ENCODE measurements at places on chromosomes 3 and 15. TPM values are rescaled to one million over a fixed set of nuclear protein-coding genes. Genes with fewer than 3 reads are reported as not detected.

DNA sequence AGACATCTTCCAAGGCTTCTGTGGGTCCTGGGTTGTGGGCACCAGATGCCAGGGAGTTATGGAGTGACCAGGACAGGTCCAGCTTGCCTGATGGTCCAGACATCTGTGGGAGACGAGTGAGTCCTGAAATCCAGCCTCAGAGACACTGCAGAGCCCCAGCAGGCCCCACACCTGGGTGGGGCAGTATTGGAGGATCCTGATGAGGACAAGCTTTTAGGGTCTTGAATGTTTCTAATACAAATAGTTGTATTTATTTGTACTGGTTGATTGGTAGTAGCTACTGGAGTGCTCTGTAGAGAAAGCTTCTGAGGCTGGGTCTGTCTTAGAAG lies 67.5 kb upstream of the PRR23C start:
- DNase-seq = no peak

Gene TIGIT
- 0.85 TPM for total RNA-seq

Gene SI
- not detected for total RNA-seq

DNA sequence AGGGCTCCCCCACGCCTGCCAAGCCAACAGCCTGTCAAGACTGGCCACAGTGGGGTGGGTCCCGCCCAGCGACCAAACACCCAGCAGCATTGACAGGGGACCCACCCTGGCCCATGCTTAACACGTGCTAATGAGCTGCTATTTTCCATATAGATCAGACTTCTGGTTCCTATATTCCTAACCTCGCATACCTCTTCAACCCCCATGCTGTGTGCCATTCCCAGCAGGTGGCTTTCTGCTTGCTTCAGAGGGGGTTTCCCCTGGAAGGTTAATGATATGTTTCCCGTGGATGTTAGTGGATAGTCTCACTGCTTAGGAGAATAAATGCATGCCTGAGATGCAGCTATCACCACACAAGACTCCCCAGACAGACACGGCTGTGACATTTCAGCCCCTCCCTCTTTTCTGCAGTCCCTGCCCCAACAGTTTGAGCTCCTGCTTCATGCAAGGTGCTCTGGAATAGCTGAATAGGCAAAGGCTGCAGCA lies 37.9 kb upstream of the MGLL start:
- no peak for DNase-seq

Gene TMF1
- 19.0 TPM for total RNA-seq

Gene ZPLD1
- not detected for total RNA-seq

GRCh38 chr15:91787198-91787597 lies 66.3 kb upstream of the SLCO3A1 start:
- no peak for DNase-seq

GRCh38 chr3:110246796-110247376 lies 824.7 kb upstream of the NECTIN3 start:
- DNase-seq = no peak

DNA sequence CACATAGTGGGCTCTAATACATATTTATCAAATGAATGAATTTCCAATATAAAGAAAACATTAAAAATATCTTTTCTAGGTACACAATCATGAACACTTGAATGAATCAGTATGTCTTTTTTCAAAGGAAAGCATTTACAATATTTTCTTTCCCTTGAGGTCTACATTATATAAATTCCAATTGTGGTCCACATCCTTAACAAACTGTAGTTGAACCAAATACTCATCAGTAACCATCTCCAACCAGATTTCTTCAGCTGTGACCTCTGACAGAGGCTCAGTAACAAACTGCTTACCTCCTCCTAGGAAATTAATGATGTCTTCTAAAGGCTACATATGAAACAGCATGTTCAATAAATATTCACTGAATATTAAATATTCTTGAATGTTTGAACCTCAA lies 58.8 kb downstream of the CFAP20DC start:
- no peak for DNase-seq

- DNase-seq = no peak
Observed at GRCh38 chr15:29554531-29554930, 267.7 kb downstream of the TJP1 start.

Gene GAP43
- total RNA-seq = not detected

GRCh38 chr3:425079-425478 lies 228.5 kb downstream of the CHL1 start:
- no peak for DNase-seq

GRCh38 chr3:12948371-12948770 lies 107.0 kb upstream of the RPL32 start:
- DNase-seq = no peak

- no peak for DNase-seq
Observed at GRCh38 chr15:29687204-29687815, 135.0 kb downstream of the TJP1 start.

Gene SAXO2
- 2.3 TPM for total RNA-seq

DNA sequence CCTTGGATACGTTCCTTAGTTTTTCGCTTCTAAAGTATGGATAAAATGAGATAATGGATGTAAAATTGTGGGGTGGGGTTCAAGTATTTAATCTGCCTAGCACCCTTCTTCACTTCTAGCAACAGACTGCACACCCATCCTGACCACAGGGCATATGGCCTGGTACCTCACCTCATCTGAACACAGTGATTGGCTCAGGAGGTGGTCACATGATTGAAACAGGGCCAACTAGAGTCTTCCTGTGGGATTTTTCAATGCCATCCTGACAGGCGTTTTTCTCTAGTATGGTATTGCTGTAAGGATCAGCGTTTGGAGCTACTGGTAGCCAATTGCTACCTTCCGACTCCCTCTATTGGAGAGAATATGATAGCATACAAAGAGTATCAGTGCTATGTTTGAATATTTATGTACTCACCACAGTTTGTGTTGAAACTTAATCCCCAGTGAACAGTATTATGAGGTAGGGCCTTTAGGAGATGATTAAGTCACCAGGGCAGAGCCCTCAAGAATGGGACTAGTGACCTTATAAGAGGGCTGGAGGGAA lies 172.2 kb downstream of the PPM1L start:
- no peak for DNase-seq

- DNase-seq = no peak
Observed at GRCh38 chr15:100123611-100124010, 218.2 kb downstream of the ADAMTS17 start.

Gene PAQR9
- not detected for total RNA-seq

Gene CASR
- 0.13 TPM for total RNA-seq

DNA sequence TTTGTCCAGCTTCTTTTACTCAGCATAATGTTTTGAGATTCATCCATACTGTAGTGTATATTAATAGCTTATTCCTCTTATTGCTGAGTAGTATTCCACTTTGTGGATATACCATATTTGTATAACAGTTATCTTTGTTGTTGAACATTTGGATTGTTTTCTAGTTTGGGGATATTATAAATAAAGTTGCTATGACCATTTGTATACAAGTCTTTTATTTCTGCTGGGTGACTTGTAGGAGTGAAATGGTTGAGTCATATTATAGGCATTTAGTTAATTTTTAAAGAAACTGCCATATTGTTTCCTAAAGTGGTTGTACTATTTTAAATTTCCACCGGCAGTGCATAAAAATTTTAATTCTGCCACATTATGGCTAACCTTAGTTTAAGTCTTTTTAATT lies 53.4 kb downstream of the RPL39L start:
- DNase-seq = no peak

- DNase-seq = no peak
Observed at GRCh38 chr15:92882697-92883162, 17.4 kb upstream of the CHD2 start.

GRCh38 chr15:58492661-58493397 lies 61.0 kb downstream of the LIPC start:
- no peak for DNase-seq

- no peak for DNase-seq
Observed at GRCh38 chr3:142213298-142213697, 12.1 kb downstream of the GK5 start.

Gene TOP2B
- total RNA-seq = 116 TPM

- no peak for DNase-seq
Observed at GRCh38 chr3:170222647-170223541, 670 bp downstream of the PRKCI start.

Gene SEMA6D
- total RNA-seq = not detected

GRCh38 chr3:144462337-144462736 lies 490.7 kb downstream of the DIPK2A start:
- no peak for DNase-seq

DNA sequence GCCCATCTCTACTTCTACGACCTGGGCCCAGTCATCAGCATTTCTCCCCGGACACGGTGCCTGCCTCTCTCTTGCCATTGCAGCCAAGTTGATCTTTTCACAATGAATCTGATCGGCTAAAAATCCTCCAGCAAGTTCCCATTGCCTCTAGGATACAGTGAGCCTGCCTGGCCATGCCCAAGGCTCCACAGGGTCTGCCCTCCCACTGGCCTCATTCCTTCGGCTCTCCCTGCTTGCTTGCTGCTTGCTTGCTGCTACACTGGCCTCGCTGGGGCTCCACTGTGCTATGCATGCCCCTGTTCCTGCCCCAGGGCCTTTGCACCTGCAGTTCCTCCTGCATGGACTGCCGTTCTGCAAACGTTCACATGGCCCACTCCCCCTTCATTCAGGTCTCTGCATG lies 2.0 kb downstream of the ABTB1 start:
- DNase-seq = no peak

GRCh38 chr3:94004301-94004910 lies 24.0 kb downstream of the STX19 start:
- peak; percentile 44 for DNase-seq

DNA sequence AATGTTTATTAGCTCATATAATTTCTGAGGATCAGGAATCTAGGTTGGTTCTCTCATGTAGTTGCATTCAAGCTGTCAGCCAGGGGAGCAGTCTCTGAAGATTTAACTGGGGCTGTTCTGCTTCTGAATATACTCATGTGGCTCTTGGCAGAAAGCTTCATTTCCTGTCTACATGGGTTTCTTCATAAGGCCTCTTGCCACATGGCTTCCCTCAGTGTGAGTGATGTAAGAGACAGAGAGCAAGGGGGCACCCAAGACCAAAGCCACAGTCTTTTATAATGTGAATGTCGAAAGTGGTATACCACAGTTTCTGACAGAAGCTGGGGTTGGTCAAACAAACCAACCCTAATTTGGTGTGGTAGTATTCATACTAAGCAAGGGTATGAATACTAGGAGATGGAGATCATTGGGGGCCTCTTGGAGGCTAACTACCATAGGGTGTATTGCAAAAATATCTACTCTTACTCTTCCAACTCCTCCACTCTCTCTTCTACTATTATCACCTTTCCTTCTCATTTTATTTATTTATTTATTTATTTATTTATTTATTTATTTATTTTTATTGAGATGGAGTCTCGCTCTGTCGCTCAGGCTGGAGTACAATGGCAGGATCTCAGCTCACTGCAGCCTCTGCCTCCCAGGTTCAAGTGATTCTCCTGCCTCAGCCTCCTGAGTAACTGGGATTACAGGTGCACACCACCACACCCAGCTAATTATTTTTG lies 123.8 kb downstream of the B3GALNT1 start:
- DNase-seq = peak; percentile 31

DNA sequence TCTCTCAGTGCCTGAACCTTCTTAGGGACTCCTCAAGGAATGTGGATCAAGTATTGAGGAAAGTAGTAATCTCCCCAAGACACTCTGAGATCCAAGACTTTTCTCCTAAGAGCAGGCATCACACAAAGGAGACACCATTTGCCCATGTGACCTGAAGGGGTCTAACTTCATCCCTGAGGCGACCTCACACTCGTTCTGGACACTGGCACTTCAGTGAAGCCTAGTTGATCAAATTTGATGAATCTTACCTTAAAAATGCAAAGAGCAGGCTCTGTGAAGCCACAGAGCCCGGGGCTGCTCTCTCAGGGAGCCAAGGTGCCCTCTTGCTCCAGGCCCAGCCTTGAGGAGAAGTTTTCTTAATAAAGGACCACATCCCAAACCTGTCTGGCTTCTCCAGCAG lies 64.3 kb downstream of the SCN11A start:
- no peak for DNase-seq

Gene CTXN2
- total RNA-seq = not detected

Gene TGM4
- total RNA-seq = not detected

- DNase-seq = no peak
Observed at GRCh38 chr3:1228289-1228688, 135.5 kb downstream of the CNTN6 start.

DNA sequence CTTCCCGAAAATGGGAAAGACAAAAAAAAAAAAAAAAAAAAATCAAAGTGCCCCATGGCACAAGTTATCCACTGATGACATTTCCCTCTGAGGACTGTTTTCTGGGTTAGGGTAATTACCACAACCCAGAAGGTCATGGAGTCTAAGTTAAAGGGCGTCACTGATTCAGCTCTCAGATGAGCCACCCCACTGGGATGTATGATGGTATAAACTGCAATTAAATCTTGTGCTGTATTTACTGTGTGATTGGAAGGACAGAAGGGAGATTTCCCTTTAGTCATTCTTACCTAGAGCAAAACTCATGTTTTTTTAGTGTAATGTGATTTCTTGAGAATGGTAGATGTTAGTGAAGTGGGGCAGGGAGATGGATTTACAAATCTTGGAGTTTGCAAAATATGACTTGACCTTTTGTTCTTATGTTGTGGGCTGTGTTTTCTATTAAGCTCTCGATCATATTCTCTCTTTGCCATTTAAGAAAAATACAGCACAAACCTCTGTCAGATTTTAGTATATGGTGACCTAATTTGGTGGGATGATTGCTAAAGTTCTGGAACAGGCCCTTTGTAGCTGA lies 244.2 kb downstream of the PTPRG start:
- no peak for DNase-seq

- no peak for DNase-seq
Observed at GRCh38 chr15:94131875-94132274, 99.5 kb upstream of the MCTP2 start.

- DNase-seq = no peak
Observed at GRCh38 chr3:16600780-16601536, 4.3 kb downstream of the DAZL start.

DNA sequence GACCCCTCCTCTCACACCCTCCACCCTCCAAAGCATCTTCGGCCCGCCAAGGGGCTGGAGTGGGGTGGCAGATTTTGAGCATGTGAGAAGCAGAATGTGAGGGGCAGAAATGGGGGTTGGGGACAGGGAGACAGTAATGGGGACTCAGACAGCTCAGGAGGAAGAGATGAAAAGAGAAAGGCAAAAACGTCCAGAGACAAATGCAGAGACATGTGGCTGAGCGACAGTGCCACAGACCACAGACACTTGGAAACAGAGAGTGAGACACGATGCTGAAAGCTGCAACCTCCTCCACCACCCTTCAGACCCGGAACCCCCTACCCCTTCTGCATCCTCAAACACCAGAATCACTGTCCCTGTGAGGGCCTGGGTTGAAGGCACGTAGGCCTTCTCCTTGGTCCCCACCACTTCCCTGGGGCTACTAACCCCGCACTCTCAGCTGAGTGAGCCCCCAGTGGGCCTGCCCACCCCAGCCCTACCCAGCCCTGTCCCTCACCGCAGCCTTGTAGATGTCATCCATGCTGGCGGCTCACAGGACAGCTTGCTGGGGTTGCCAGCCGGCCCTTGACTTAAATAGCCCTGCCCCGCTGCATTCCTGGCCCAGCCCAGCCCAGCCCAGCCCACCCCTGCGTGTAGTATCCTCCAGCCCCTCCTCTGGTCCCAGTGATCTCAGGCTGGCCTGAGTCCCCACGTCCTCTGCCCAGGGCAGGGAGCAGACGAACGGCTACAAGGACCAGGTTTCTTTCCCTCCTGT lies at the start of gene TNNC1:
TSS of gene TNNC1 (minus strand) at position 546 of the 754 bp plus-strand sequence. CDS start at position 520, 26 bp downstream.
- DNase-seq = no peak

Gene ALDH1A2
- total RNA-seq = 0.92 TPM

- no peak for DNase-seq
Observed at GRCh38 chr3:187976365-187976900, 177.5 kb upstream of the LPP start.

Measured in GM12878 (cell line).